ENCODE measurements at places on chromosomes 7 and 10.

GRCh38 chr7:1176891-1177373 lies 16.9 kb upstream of the ZFAND2A start:
- DNase-seq: peak; percentile 64

DNA sequence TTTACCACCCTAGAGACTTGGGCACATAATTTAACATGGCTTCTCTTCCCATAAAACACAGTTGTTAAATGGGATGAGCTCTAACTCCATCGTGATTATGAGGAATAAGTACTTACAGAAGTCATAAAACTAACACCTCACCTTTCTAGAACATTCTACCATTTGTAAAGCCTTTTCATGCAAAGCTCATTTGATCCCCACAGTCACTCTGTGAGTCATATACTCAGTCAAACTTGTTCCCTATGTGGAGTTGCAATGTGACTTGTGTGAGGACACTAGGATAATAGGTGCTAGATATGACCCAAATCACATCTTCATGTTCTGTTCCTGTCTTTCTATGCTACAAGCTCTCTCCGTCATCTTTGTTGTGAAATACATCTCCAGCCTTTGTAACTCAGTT lies 371.7 kb downstream of the WDR11 start:
- DNase-seq: no peak

GRCh38 chr10:117533507-117534281 lies 8.9 kb upstream of the EMX2 start:
- DNase-seq: no peak

DNA sequence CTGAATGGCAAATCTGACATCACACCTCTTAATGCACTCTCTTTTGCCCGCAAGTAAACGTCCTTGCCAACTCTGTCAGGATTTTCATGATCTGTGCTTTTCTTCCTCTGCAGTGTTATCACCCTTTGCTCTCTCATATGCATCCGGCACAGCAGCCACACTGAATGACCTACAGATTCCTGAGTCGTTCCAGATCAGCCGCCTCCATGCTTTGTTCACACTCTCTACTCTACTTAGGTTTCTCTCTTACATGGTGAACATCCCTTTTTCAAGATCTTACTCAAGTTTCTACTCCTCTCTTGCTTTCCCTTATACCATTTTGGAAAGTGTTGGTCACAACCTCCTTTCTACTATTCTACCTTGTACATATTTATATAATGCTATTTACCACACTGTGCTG lies 127.7 kb upstream of the AOAH start:
- no peak for DNase-seq

DNA sequence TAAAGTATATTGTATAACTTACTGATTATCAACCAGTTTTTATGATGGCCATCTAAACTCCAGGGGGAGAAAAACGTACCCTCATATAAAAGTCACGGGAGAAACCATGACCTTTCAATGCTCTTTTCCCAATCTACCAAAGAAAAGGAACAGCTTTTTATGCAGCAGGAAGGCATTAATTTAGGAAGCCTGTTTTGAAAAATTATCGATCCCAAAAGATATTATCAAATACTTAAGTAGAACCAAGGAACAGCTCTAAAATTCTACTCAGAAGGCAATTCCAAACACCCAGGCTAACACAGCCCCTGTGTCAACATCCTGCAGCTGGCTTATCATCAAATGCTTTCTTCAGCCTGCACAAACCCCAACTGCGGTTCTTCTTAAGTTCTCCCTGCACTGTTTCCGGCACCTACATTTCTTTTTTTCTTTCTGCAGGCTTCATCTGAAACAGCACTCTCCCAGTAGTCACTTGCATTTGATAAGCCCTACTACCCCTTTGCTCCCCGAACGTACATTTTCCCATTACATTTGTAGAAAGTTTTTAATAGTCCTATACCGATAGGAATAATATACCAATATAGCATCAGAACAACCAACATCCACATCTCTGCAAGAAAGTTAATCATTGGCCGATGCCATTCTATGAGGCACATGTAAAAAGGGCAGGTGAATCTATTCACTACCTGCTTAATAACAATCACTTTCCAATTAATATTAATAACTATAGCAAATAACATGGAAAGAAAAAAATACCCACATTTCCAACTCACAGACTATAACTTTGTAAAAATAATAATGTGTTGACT lies 47.9 kb downstream of the PIP4K2A start:
- DNase-seq: no peak

DNA sequence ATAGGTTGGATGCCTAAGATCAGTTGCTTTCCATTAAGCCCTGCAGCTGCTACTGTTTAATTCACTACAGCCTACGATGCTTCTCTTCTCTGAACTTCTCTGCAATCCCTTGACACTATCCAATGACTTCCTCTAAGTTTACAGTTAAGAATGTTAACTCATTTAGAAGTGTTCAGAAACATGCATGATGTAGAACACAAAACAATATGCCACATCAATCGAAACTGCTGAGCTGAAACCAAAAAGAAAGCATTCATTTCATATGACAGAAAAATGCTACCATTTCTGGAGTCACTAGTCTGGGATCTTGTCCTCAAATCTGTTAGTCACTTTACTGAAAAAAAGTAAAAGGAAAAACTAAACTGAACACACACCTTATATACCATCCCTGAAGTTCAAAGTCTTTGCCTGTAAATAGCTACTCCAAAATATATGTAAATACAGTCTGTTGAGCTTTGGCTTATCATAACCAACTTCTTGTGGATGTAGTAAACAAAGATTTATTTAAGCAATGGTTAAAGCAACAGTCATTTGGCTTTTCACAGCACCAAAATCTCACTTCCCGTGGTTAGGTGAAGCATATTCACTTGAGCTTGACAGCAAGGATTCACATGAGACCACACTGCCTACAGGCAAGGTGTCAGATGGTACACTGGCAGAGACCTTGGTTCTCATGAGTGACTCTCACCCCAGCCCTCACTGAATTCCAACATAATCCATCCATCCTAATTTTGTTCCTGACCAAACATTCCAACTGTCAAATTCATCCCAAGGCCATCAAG lies 187.0 kb downstream of the PPP1R17 start:
- no peak for DNase-seq

- DNase-seq: no peak
Observed at GRCh38 chr10:78814407-78814806, 254.4 kb upstream of the ZMIZ1 start.

DNA sequence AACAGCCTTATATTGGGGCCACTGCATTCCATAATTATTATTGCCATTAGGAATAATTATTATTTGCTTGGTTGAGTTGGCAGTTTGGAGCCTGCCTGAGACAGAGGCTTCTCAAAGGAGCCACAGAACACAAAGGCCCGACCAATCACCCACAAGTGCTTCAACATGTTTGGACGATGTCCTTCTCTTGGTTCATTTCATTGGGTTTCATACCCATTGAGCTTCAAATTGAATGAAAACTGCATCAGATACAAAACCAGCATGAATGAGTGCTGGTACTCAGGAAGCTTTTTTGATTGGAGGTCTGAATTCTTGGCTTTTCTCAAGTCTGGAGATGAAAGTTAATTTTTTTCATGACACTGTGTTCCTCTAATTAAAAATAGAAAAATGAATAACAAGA lies 168.3 kb downstream of the CREB5 start:
- no peak for DNase-seq

DNA sequence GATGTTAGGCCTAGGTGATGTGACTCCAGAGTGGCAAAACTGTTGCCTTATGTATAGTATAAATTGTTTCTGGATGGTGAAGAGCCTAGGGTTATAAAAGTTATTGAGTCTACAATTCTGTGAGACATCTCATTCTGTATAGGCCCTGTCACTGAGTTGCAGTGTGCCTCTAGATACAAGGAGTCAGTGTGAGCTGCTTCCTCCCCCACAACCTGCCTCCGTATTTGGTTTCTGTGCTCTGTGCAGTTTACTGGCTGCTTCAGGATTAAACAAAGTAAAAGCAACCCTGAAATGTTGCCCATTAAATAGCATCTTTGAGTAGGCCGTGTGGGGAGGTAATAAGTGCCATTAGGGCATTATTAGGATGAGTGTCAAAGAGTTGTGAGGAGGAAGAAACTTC lies 1.9 kb upstream of the IFRD1 start:
- no peak for DNase-seq

DNA sequence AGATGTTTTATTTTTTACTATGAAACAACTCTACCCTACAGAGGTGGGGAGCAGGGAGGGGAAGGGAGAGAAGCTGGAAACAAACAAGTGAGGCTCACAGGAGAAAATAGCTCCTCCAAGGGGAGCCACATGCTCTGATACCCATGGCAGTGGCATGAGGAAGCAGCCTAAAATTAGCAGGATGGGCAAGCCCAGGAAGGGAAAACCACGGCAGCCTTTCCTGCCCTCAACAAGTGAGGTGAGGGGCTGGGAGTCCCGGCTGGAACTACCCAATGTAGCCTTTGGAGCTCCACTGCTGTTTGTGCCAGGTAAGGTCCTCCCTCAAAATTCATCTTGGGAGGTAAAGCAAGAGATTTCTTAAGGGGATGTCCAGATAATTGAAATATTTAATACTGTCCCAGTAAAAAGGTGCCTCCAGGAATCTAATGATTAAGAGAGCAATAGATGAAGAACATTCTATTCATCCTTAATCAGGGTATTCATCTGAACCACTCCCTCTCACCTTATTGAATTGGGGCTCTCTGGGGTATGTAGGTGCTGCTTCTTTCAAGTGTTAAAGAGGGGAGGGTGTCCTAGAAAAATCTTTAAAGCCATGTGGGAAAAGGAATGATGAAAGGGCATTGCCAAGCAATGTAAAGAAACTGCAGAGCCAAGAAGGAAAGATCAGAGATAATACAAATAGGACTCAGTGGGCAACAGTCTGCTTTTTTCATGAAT lies 12.8 kb upstream of the HERC4 start:
- no peak for DNase-seq

DNA sequence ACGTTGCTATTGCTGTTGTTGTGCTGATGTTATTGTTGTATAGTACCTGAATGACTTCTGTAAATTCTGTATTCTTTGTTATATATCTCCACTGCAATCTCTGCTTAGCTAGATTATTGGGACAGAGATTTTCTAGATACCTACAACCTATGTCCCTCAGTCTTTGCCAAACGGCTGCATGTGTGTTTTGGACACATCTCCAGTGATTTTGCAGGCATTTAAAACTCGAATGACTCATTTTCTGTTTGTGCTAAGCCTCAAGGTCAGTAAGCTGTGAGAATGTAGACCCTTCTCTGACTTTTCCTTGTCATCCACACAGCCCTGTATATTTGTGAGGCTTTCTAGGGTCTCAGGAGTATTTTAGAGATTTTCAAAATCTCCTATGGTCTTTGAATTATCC lies 410.7 kb downstream of the POM121L12 start:
- peak; percentile 22 for DNase-seq

- DNase-seq: no peak
Observed at GRCh38 chr10:17805330-17805729, 3.8 kb upstream of the MRC1 start.

GRCh38 chr10:122362031-122362592 lies 12.4 kb upstream of the PLEKHA1 start:
- no peak for DNase-seq

DNA sequence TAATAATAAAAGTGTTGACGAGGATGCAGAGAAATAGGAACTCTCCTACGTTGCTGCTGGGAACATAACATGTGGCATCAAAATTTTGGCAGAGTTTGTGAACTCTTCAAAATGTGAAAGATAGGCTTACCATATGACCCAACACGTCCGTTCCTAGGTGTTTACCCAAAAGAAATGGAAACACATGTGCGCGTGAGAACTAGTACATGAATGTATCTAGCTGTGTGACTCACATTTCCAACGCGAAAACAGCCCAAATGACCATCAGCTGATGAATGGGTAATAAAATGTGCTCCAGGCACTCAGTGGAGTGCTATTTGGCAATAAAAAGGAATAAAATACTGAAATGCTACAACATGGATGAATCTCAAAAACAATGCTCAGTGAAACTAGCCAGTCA lies 10.4 kb upstream of the ELFN1 start:
- DNase-seq: no peak

- no peak for DNase-seq
Observed at GRCh38 chr7:47950714-47951113, 2.4 kb upstream of the PKD1L1 start.

GRCh38 chr10:34124522-34125035 lies 690.5 kb downstream of the PARD3 start:
- peak; percentile 53 for DNase-seq

GRCh38 chr10:133442967-133443924 lies 10.5 kb upstream of the SCART1 start:
- no peak for DNase-seq

DNA sequence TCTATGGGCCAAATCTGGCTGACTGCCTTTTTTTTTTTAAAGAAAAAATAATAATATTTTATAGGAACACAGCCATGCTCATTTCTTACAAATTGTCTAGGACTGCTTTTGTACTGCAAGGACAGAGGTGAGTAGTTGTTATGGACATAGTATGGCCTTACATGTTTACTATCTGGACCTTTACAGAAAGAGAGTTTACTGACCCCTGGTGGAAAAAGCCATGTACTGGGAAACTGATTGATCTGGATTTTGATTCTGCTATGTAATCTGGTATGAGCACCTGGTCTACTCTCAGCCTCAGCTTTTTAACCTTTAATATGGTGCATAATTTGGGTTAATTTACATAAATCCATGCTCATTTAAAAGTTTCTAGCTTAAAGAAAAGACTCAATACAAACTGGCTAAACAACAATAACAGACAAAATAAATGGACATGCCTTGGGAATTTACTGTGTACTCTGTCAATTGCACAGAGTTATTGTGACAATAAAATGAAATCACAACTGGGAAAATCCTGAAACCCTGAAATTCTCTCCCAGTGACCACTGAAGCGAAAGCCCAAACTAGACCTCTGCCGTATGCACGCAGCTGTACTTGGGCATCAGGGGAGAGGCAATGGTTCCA lies 260.7 kb downstream of the BMPER start:
- DNase-seq: no peak

GRCh38 chr7:130415006-130415405 lies 25.8 kb downstream of the CEP41 start:
- DNase-seq: no peak

- DNase-seq: no peak
Observed at GRCh38 chr7:11524476-11525397, 307.3 kb downstream of the THSD7A start.
